Brain microvascular endothelial cell (primary cell): ENCODE measurements at places on chromosomes 7 and 10.

- DNase-seq: peak; percentile 73
Measured at GRCh38 chr10:78336402-78336791, 302.7 kb downstream of the RPS24 start.

DNA sequence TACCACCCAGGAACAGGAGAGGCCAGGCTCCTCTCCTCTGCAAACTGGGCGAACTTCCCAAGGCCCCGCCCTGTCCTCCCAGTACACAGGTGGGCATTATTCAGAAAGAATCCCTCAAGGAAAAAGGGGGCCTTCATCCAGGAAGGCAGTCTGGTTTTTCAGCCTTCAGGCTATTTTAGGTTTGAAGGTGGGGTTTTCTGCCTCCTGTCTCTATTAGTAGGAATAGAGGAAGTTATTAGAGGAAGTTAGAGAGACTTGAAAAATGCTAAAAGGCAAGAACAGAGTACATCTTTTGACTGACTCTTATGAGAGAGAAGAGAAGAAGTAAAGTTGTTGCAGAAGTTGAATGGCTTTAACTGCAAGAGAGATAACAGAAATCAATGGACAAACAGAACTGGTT, 250.9 kb upstream of the SORCS1 start:
- no peak for DNase-seq

DNA sequence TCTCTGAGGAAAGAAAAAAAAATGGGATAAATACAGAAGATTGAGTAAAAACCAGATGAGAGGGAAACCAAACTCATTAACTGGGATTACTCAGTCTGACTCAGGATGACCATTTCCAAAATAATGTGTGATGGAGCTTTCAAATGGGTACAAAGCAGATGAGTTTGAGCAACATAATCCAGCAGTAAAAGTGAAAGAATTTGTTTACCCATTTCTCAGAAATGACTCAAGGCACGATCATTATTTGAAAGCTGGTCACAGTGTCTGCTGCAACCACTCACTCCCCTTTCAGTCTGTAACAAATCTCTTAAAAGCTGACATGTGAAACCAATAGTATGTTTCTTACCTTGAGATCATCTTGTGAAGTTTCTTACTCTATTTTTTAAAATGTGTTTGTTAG, 104.7 kb upstream of the KLF14 start:
- peak; percentile 48 for DNase-seq

DNA sequence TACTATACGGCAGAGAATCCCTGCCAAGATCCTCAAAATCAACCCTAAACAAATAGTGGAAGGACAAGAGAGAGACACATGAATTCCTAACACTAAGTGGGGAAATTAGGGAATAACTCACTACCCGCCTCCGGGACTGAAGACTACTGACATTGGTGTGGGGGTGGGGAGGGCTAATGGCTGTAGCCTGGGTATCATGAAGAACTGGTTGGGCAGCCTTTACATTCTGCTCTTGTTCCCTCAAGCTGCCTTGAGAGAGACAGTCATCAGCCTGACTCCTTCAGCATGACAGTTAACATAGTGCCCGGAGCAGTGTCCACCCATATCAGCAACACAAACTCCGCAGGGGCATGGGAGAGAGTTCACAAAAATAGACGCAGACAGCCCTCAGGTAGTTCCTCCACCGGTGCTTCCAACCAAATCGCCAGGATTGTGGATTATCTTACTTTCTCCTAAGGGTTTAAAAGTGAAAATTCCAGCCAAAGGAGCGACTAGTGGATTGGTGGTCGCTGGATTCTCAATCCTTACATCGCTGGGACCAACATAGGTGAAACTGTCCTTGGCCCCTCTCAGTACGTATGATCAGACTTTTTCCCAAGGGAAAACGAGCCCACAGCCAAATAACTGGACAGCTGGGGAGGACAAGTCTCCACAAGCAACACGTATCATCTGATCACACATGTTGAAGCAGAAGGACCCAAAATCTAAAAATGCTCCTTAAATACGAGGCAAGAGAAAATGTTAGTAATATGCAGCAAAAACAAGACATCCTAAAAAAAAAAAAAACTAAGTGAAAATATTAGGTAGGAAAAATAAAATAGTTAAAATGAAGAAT, 22.6 kb downstream of the TMEM254 start:
- no peak for DNase-seq

DNA sequence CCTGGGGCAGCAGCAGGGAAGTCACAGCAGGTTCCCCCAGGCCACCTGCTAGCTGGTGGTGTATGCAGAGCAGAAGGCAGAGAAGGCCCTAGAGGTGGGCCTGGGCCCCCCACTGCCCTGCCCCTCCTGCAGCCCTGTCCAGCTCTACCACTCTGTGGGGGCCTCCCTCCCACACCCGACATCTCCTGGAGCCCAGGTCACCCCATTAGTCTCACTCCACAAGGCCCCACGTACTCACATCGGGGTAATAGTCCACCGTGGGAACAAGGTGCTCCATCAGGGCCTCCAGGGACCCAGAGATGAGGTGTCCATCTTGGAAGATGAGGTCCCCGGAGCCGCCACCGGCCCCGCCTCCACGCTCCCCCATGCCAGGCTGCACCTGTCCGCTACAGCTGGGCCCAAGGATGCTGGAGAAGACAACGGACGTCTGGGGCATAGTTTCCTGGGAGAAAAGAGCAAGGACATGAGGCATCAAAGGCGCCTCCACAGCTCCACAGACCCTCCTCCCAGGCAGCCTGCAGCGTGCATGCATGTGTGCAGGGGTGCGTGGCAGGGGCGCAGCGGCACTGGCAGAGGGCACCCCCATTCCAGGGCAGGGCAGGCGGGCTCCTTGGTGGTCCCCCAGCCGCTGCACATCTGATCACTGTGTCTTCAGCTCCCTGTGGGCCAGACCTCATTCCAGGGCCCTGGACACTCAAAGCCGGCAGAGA, 61.0 kb downstream of the RASGEF1A start:
- no peak for DNase-seq

GRCh38 chr10:114874827-114875411, 53.3 kb downstream of the FHIP2A start:
- peak; percentile 76 for DNase-seq

DNA sequence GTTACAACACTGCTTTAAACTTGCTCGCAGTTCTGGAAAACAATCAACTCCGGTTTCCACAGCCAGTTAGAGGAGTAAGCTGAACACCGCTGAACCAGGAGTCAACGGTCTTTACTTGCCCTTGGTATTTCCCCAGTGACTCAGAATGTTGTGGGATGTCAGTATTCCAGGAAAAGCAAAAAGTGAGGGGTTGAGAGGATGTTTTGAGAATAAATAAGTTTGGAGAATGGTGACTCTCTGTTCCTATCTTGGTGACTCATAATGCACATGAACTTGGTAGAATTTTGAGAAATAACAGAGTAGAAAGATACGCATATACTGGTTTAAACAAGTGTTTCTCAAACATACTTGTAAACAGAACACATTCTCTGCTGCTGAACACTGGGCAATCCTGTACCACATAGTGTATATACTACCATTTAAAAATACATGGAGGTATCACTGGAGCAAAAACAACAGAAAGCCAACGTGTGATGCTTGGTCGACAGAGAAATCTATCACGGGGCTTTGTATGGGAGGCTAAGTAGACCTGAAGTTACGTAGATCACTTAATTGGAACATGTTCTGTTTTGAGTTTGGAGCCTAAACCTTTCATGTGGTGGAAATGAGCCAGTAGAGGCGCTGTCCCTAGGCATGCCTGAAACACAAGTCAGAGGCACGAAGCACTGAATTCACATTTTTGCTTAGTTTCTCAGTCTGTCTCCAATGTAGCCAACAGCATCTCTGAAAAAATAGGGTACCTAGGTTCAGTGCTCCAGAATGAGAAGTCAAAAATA, 534.3 kb downstream of the PARD3 start:
- DNase-seq: peak; percentile 96

GRCh38 chr10:86299562-86299961, 67.0 kb downstream of the GRID1 start:
- no peak for DNase-seq

DNA sequence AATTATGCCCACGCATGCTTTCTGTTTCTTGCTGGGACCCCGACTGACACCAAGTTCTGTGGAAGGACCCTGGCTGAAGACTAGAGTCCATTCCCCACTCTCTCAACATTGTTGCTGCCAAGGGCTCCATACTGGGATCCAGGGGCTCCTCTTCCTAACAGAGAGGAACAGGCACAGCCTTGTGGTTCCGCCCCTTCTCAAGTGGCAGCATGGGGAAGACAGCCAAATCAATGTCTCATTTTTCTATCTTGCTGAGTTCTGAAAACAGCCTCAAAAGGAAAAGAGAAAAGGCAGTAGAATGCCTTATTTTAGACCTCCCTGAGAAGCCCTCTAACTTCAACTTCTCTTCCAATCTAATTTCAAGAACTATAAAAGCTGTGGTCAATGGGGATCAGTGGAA, 23.7 kb upstream of the LAMB1 start:
- DNase-seq: no peak

- DNase-seq: no peak
Measured at GRCh38 chr7:79353720-79354468, 99.6 kb downstream of the MAGI2 start.
